ENCODE measurements at places on chromosomes 2 and 18.

- DNase-seq: no peak
These were observed 271.0 kb downstream of the TNS1 start for GRCh38 chr2:217731805-217732204.

DNA sequence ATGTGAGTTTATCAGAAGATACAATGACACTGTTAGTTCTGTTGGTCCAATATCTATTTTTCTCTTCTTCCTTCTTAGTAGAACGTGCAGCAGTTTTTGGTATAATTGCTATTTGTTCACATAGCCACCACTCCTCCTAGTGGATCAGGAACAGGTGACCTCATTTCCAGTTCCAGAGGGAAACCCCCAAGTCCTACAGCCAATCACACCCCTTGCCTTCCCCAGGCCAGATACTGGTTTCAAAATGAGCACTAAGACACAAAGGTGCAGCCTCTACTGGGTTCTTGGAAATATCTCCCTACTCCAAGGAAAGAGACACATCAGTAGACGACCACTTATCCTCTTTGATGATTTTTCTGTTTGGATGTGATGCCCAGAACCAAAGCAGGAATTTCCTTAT, 103.2 kb downstream of the TCF4 start:
- DNase-seq: no peak

GRCh38 chr2:230869914-230870543, 5.3 kb downstream of the ITM2C start:
- DNase-seq: no peak

DNA sequence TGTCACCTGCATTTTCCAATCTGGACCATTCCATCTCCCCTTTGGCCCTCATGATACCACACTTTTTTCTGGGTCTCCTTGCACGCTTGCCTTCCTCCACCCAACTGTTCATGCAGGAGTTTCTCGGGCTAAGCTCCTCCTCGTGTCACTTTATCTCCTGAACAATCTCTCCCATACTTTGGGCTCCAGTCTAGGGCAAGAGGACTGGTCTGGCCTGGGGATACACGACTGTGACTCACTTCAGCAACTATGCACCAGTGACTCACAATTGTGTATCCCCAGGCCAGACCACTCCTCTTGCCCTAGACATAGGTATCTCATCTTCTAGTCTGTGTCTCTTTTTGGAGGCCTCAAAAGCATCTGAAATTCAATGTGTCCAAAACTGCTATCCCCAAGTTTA, 149.4 kb upstream of the PTPRM start:
- no peak for DNase-seq

GRCh38 chr2:240250985-240251847, 110.8 kb upstream of the OTOS start:
- peak; percentile 59 for DNase-seq

DNA sequence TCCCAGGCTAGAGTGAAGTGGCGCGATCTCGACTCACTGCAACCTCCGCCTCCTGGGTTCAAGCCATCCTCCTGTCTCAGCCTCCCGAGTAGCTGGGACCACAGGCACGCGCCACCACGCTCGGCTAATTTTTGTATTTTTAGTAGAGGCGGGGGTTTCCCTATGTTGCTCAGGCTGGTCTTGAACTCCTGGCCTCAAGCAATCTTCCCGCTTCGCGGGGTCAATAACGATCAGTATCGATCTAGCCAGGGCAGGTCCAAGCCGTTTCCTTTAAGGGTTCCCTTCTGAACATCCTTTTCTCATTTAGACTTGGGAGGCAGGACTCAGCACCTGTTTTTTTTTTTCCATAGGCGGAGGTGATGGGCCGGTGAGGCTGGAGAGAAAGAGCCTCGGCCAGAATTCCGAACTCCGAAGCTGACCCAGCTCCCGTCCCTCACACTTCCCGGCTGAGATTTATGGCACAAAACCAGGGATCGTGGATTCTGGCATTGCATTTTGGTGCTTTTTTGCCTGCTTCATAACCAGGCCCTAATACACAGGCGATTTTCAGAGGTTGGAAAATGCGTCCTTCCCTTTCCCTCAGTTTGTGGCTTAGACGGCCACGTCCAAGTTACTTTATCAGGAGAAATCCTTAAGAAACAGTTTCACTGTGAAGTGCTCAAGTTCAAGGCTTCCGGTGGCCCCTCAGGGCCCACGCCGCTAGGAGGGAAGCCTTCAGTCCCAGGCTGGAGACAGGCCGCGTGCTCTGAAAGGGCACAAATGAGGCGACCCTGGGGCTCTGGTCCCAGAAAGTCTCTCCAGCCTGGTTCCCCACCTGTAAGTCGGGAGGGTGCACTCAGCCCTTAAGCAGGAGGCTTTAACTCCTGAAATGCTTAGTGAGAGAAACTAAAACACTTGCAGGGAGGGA, 998 bp upstream of the SLC66A3 start:
- no peak for DNase-seq

DNA sequence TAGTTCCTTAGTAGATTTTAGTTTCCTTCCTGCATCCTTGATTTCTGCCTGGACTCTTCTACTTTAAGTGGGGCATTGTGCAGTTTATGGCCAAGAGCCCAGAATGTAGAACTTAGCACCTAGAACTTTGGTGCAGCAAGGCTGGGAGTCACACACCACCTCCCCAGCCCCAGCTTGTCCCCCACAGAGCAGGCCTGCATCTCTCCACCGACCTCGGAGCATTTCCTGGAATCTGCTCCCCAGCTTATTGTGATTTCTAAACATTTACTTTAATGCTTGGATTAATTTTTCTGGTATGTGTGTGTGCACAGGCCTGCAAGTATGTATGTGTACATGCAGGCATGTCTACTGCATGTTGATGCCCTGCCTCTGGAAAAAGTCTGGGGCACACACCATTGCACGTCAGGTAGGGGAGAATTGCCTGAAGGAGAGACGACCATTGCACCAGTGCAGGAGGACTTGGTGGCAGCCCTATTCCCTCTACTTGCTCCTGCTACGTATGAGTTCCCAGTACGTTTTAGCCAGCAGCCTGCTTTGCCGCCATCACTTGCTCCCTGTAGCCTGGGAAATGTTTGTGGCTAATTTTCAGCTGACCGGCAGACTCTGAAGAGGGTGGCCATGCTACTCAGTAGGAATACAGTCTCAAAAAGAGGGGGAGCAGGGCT, 419.9 kb upstream of the HS6ST1 start:
- no peak for DNase-seq

DNA sequence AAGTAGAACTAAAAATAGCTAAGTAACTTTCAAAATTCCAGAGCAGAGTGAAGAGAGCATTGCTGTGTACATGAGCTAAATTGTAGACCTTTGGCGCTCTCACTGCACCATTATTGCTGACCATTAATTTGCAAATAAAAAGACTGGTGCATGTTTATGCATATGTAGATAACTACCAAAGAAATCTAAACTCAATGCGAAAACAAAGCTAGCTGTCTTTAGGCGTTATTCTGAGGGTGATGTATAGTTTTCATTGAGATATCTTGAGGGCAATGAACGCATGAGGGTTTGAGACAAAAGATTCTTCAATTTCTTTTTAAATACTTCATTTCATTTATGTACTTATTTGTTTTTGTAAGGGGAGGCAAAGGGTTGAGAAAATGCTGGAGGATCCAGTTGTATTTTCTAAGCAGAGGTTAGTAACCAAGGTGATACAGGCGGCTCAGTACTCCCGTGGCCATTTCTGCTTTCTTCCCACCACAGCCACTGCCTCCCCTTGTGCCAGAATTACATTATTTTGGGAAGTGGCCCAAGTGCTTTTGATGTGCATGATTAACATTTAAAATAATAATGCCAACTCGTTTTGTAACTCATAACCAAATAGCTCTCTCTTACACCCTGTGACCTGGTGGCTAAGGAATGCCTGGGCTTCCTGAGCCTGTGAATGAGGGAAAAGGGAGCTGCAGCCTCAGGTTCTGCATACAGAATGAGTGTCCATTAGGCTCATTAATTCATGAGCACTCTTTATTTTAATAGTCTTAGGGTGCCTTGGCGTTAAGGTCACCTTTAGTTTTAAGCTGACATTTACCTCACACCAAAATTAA, 797.8 kb upstream of the GYPC start:
- no peak for DNase-seq

DNA sequence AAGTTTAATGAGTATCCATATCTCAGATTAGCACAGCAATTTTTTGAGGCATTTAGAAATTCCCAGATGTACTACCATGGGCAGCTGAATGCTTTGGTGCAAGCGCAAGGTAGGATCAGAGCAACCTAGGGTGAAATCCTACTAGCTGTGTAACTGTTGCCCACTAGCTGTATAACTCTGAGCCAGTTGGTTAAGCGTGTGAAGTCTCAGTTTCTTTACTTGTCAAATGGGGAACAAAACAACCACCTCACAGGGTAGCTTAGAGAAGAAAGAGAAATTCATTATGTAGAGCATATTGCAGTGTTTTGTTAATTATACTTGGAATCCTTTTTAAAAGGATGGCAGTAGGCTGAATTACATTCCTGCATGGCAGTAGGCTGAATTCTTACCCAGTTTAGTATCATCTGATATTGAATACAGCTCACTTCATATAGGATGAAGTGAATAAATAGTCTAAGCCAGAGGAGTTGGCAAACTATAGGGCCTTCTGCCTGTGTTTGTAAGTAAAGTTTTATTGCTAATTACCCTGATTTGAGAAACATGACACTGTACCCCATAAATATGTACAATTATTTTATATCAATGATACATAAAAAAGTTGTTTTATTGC, 180.7 kb downstream of the PLCL1 start:
- DNase-seq: no peak

DNA sequence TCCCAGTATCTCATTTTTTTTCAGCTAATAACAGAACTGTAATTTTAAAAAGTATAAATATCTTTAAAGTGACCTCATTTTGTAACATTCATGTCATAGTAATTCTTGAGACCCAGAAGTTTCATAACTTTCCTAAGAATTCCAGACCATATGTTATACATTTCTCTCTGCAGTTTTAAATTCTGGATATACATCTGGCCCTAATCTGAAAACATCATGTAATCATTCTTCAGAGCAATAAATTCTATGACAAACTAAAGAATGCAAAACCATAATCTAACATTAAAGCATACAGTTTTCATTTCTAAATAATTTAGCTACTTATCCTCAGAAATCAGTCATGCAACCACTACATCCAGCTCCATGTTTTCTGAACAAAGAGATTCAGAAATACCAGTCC, 198.3 kb upstream of the SLC35G4 start:
- DNase-seq: no peak

DNA sequence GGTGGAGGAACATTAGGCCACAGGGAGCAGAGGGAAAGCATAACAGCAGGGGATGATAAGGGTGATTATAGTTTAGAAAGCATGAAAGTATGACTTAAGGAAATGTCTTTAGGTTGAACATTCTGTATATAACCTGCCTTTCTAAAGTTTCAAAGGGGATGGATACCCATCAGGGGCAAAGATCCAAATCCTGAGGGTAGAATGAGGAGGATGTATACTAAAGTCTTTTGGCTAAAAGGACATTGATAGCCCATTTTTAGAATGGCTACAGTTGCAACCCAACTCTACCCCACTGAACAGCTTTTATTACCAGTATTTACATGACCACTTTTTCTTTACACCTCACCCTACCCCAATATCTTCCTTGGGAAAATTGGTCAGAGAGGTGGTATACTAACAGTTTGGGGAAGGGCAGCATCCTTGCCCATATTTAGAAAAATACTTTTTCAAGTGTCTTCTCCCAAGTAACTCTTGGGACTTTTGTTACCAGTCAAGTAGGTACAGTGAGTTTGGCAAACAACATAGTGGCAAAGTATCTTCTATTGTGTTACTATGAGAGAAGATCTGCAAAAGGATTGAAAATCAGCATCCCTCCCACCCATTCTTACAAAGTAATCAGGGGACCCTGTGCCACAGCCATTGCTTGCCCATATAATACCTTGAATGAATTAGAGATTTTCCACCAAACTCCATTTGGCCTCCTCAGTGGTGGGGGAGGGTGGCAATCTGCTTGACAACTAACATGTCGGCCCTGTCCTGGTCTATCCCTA, 8.3 kb downstream of the MAT2A start:
- DNase-seq: no peak

DNA sequence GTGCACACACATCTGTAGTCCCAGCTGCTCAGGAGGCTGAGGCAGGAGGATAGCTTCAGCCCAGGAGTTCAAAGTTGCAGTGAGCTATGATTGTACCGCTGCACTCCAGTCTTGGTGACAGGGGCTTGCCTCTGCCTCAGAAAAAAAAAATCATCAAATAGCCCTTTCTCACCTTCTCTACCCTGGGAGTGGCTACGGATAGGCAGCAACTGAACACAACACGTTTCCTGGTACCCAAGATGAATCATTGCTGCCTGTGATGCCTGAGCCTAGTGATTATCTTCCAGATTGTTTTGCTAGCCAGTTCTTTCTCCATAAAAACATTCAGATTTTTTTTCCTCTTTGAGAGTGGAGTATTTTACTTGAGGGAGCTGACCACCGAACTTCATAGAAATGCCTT, 13.5 kb downstream of the INPP4A start:
- no peak for DNase-seq

GRCh38 chr2:66498289-66498975, 63.5 kb downstream of the MEIS1 start:
- no peak for DNase-seq

- no peak for DNase-seq
These were observed 36.0 kb downstream of the DNMT3A start for GRCh38 chr2:25305775-25306174.

GRCh38 chr2:156423674-156424282, 12.4 kb upstream of the GPD2 start:
- DNase-seq: no peak
